Caudate nucleus (tissue), 63 donors: ENCODE measurements at places on chromosomes 11 and 22.

DNA sequence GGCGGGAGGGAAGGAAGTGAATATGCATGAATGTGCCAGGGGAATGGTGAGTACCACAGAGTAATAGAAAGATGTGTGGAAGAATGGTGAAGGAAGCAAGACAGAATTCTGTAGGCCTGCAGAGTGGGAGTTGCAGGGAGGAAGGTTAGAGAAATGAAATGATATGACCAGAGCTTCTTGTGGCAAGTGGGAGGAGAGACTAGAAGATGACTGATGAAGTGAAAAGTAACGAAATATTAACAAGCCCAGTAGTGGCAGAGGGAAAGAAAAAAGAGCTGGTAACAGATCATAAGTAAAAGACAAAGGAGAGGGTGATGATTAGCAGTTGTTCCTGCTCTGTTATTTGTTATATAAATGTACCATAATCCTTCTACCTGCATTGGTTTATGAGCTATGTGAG, 1.0 kb upstream of the ALKBH8 start:
- DNase-seq, result no peak

- no peak for DNase-seq
Observed at GRCh38 chr11:48037709-48038468, 57.5 kb downstream of the PTPRJ start.

- no peak for DNase-seq
Observed at GRCh38 chr11:88597387-88597786, 259.9 kb upstream of the CTSC start.

DNA sequence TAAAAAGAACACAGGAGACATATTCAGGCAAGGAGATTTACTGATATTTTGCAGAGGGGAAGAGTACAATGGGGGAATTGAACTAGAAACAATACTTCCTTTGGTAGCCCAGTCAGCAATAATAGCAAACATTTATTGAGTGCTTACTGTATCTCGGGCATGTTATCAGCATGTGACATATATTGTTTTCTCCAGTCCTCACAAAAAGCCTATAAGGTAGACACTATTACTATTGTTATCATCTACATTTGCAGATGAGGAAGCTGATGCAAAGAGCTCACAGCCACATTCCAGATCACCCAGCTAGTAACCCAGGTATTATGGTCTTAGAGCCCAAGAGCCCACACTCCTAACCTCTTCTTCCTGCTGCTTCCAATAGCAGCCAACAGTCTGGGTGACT, 27.9 kb downstream of the NAV2 start:
- DNase-seq, result no peak

DNA sequence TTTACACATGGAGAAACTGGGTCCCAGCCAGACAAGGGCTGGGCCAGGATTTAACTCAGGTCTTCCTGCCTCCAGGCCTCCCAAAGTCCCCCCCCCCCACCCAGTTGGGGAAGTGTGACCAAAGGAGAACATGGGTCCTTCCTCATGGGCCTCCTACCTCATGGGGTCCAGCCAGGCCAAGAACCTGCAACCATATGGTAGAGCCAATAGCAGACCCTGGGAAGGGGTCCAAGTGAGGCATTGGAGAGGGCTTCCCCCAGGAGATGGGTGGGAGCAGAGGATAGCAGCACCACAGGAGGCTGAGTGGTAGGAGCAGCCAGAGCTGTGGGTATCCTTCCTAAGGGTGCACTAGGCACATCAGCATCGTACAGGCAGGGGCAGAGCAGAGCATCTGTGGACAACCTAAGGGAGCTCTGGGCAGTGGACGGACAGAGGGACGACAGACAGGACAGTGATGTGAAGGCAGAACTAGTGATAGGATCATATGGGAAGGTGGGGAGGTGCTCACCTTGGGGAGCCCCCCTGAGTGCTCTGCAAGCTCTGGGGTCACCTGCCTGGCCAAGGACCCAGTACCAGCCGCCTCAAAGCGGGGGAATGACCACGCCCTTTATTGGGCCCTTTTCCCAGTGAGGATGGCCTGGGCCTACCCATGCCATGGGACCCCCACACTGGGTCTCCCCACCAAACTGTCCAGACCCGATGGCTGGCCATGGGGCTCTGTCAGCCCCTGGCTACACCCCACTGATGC, 4.5 kb downstream of the ARVCF start:
- no peak for DNase-seq

DNA sequence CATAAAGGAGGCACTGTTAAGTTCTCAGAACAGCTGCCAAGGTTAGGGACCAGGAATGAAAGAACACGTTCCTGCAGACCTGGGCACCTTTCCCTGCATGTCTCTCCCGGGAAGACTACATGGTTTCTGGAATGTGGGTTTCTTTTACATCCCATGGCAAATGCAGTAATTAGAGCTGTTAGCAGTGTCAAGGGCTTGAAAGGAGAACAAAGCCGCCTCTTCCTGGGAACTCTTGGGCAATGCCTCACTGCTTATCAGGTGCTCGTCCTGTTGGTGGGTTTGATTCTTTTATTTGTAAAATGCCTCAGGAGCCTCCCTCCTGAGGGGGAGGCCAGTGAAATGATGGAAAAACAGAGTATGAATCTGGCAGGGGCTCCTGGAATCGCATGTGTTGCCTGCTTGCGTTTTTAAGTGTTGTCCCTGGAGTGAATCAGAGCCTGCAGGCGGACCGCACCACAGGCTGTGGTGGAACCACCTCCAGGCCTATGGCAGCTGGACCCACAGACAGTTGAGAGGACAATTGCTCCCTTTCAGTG, 723 bp upstream of the C22orf31 start:
- no peak for DNase-seq

- DNase-seq, result no peak
Observed at GRCh38 chr22:46229701-46230100, 20.4 kb downstream of the CDPF1 start.

DNA sequence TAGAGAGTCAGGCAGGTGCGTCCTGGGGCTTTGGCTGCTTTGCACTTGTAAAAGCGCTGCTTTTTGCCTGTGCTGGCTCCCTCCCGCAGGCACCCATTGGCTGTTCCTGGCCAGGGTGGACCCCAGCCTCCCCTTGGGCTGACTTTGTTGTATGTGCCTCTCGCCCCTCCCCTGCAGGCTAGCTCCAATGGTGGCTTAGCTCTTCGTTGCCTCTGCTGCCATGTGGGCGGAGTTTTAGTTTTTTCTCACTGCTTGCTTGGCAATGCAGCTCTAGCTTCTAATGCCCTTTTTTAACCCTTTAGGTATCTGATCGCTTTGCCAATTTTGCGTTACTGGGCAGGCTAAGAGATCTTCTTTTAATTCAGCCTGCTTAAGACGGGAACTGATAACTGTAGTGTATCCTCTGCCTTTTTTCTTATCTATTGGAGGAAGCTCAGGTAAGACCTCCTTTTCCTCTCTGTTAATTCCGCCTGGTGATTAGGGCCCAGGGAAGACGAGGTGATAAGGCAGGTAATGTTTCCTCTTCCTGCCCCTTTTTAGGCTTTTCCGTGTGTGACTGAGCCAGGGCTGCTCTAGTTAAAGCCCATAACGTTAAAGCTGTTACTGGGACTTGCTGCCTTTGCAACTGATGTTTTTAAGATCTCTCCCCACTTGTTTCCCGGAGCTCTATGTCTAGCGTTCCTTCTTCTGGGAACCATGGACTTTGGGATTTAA, 11.7 kb upstream of the GLYATL1 start:
- no peak for DNase-seq

- DNase-seq, result no peak
Observed at GRCh38 chr11:57275582-57275981, 38.5 kb upstream of the APLNR start.

DNA sequence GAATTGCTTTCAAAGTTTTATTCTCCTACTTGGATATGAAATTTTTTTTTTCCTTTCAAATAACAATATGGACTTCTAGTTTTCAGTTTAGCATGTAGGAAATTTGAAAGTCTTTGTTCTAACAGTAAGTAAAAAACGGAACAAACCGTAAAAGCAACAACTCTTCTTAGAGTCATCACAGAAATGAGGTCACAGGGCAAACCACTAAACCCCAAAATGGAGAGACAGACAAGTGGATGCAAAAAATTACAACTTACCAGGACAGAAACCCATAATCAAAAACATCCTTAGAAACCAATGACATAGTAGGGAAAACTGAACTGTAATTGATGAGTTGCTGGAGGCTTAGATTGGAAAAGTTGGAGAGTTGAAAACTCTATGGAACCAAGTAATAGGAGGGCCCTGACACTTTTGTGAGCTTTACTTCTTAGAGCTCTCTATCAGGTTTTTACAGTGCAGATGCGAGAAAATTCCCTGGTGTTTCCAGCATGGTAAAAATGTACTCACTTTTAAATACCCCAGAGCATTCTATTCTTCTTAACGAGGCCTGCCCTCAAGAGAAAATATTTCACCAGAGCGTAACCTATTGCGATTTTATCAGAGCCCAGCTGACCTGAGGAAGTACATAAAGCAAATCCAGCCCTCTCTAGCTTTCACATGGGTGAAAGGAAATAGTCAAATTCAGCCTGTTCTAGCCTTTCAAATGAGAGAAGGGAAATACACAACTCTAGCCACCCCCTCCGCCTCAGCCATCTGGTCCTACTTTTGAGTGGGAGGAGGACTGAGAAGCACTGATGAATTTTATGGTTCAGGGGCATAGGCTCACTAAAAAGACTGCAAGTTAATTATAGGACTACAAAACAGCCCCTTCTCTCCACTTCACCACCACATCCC, 39.1 kb downstream of the CASP12 start:
- no peak for DNase-seq

GRCh38 chr11:12717851-12718291, 43.6 kb downstream of the TEAD1 start:
- no peak for DNase-seq

DNA sequence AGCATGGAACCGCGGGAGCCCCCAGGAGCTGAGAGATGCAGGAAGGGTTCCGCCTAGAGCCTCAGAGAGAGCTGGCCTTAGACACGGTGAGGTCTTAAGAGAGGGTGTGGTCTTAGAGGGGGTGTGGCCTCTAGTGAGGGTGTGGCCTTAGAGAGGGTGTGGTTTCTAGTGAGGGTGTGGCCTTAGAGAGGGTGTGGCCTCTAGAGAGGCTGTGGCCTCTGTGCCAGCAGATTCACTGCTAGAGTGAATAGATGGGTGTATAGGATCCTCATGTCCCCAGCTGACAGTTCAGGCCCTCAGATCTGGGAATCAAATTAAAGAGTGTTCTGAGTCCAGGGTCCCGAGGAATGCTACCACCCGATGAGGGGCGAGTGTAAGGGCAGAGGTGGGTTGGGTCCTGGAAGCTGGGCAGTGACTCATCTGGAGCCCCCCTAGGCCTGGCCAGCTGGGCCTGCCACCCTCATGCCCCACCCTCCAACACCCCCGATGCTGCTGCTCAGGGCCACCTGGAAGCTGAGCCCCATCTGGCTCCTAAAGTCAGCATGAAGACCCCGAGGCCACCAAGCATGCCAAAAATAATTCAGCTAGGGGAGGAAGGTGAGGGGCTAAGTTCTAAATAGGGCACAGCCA, 49.5 kb downstream of the IGF2 start:
- no peak for DNase-seq
